ENCODE measurements at places on chromosomes 3 and 15.
A peak's percentile ranks its signal among the peaks of the same experiment; 100 is the strongest.

GRCh38 chr3:102532901-102533300 is 98.1 kb downstream of the ZPLD1 start:
- H3K27ac ChIP-seq = no peak overlapping the region
- peaks cover 4% of the 10 kb centered on the region for H3K27me3 ChIP-seq
- H3K4me3 ChIP-seq = no peak overlapping the region
- H3K36me3 ChIP-seq = no peaks in the 10 kb centered on the region
- H3K4me1 ChIP-seq = no peaks in the 10 kb centered on the region

GRCh38 chr3:172914854-172915253 is 164.3 kb downstream of the ECT2 start:
- H3K27me3 ChIP-seq = peaks cover 2% of the 10 kb centered on the region
- no peaks in the 10 kb centered on the region for H3K36me3 ChIP-seq
- H3K27ac ChIP-seq = no peak overlapping the region
- no peaks in the 10 kb centered on the region for H3K4me1 ChIP-seq
- DNase-seq = no peak

- H3K27ac ChIP-seq = no peak overlapping the region
- H3K4me1 ChIP-seq = peaks cover 9% of the 10 kb centered on the region
- no peaks in the 10 kb centered on the region for H3K27me3 ChIP-seq
- H3K36me3 ChIP-seq = no peaks in the 10 kb centered on the region
- DNase-seq = no peak
Observed at GRCh38 chr3:189827108-189827507, 195.9 kb downstream of the TP63 start.

GRCh38 chr15:64928626-64929220 is 17.0 kb downstream of the ANKDD1A start:
- H3K4me1 ChIP-seq = no peaks in the 10 kb centered on the region
- no peaks in the 10 kb centered on the region for H3K27me3 ChIP-seq
- H3K27ac ChIP-seq = no peak overlapping the region
- DNase-seq = no peak

GRCh38 chr3:120864541-120864940 is 43.5 kb upstream of the STXBP5L start:
- H3K4me3 ChIP-seq = no peak overlapping the region
- H3K4me1 ChIP-seq = no peaks in the 10 kb centered on the region

- H3K4me1 ChIP-seq = no peaks in the 10 kb centered on the region
- H3K27me3 ChIP-seq = no peaks in the 10 kb centered on the region
- no peak for DNase-seq
- no peaks in the 10 kb centered on the region for H3K36me3 ChIP-seq
Observed at GRCh38 chr15:40477642-40478327, 7.0 kb downstream of the CHST14 start.

GRCh38 chr3:46495901-46496456 is 1.8 kb upstream of the RTP3 start:
- no peak overlapping the region for H3K4me3 ChIP-seq
- peak overlapping the region; percentile 53 for H3K27ac ChIP-seq
- peak; percentile 90 for DNase-seq

DNA sequence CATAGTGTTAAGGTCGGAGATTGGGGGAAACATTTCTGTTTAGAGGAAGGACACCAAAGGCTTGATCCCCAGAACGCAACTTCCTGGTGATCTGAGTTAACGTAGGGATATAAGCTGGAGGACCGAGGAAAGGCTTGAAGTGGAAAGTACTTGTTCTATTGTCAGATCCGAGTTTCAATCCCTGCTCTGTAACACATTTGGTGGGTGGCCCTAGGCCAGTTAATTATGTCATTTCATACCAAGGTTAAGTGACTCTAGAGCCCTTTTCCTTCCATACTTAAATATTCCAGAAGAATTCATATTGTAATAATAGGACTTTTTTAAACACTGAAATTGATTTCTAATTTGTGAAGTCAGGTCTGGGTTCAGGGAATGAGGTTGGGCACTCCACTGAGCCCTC is 80.9 kb downstream of the RPLP1 start:
- peak; percentile 28 for DNase-seq
- no peaks in the 10 kb centered on the region for H3K27me3 ChIP-seq
- H3K36me3 ChIP-seq = no peaks in the 10 kb centered on the region

- no peak for DNase-seq
- no peaks in the 10 kb centered on the region for H3K36me3 ChIP-seq
- H3K4me1 ChIP-seq = no peaks in the 10 kb centered on the region
- peaks cover 95% of the 10 kb centered on the region for H3K27me3 ChIP-seq
- no peak overlapping the region for H3K4me3 ChIP-seq
Observed at GRCh38 chr3:181717549-181718171, 5.9 kb downstream of the SOX2 start.

DNA sequence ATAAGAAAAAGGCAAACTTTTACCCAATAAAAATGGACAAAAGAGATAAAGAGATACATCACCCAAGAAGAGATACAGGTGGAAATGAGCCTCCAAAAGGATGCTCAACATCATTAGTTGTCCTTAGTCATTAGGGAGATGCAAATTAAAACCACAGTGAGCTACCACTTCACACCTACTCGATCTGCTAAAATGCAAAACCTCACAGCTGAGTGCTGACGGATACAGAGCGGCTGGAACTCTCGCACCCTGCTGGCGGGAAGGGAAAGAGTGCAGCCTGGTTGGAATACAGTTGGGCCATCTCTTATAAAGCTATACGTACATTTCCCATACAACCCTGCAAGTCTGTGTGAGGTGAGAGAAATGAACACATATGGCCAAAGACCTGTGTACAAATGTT is 78.5 kb upstream of the PRR20G start:
- peaks cover 20% of the 10 kb centered on the region for H3K27me3 ChIP-seq
- H3K27ac ChIP-seq = no peak overlapping the region
- DNase-seq = no peak
- H3K4me3 ChIP-seq = no peak overlapping the region
- H3K4me1 ChIP-seq = no peaks in the 10 kb centered on the region
- H3K36me3 ChIP-seq = no peaks in the 10 kb centered on the region

GRCh38 chr3:177321819-177322218 is 124.5 kb upstream of the TBL1XR1 start:
- H3K4me3 ChIP-seq = no peak overlapping the region
- DNase-seq = no peak
- H3K27ac ChIP-seq = no peak overlapping the region
- H3K27me3 ChIP-seq = no peaks in the 10 kb centered on the region

GRCh38 chr3:54773271-54773670 is 154.6 kb downstream of the LRTM1 start:
- H3K36me3 ChIP-seq = no peaks in the 10 kb centered on the region
- no peaks in the 10 kb centered on the region for H3K4me1 ChIP-seq
- 0 out of 2 replicates have a peak, but pooled peaks cover 19% of the 10 kb centered on the region for H3K27me3 ChIP-seq

GRCh38 chr3:72353236-72354128 is 494.8 kb downstream of the SHQ1 start:
- no peak overlapping the region for H3K4me3 ChIP-seq
- no peaks in the 10 kb centered on the region for H3K27me3 ChIP-seq
- peak; percentile 47 for DNase-seq
- H3K4me1 ChIP-seq = no peaks in the 10 kb centered on the region
- no peaks in the 10 kb centered on the region for H3K36me3 ChIP-seq
- no peak overlapping the region for H3K27ac ChIP-seq

GRCh38 chr15:41999290-42000285 is 21.3 kb downstream of the PLA2G4E start:
- peaks cover 37% of the 10 kb centered on the region for H3K27me3 ChIP-seq
- DNase-seq = no peak
- no peak overlapping the region for H3K27ac ChIP-seq

- DNase-seq = no peak
- peaks cover 18% of the 10 kb centered on the region for H3K4me1 ChIP-seq
- H3K36me3 ChIP-seq = no peaks in the 10 kb centered on the region
- no peak overlapping the region for H3K4me3 ChIP-seq
Observed at GRCh38 chr3:126931806-126932187, 51.1 kb upstream of the PLXNA1 start.

- peaks cover 20% of the 10 kb centered on the region for H3K4me1 ChIP-seq
- no peak overlapping the region for H3K27ac ChIP-seq
- no peak for DNase-seq
- H3K4me3 ChIP-seq = no peak overlapping the region
- H3K27me3 ChIP-seq = no peaks in the 10 kb centered on the region
Observed at GRCh38 chr3:45178183-45179023, 32.2 kb upstream of the CDCP1 start.

- H3K36me3 ChIP-seq = no peaks in the 10 kb centered on the region
- H3K4me3 ChIP-seq = no peak overlapping the region
- no peaks in the 10 kb centered on the region for H3K27me3 ChIP-seq
- H3K27ac ChIP-seq = no peak overlapping the region
Observed at GRCh38 chr15:70219256-70219895, 121.7 kb upstream of the TLE3 start.

DNA sequence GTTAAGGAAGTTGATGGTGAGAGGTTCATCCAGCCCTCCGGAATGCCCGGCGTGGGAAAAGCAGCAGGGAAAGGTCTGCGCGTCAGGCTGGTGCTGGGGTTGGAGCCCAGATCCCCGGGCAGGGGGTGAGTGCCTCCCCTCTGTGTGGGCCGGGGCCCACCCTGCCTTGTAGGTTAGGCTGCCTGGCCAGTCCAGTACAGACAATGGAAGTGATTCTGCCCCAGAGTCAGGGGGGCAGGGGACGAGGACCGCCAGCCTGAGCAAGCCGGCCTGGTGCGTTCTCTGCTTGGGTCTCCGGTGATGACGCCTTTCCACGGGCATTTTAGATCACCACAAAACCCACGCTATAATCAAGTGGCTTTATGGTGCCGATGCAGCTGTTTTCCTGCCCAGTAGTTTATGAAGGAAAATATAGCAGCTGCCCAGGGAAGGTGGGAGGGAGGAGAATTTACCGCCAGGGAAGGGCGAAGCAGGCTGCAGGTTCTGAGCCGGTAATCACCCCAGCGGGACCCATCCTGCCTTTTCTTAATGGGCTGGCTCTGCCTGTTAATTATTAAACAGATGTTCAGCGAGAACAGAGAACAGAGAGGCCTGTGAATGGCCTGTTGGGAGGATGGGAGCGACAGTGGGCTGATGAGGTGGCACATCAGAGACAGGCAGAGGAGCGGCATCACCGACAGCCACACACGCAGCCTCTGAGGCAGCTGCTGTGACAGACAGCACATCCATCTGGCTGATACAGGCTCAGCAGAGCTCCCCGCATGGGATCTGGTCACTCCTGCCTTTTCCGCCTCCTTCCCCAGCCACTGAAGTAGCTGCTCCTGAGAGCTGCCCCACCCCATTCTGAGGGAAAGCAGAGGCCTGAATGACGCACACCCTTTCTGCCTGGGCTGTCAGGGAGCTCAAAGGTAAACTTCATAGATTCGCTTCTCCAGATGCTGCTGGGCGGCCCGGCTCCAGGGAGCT is 35.2 kb downstream of the BDH1 start:
- no peaks in the 10 kb centered on the region for H3K27me3 ChIP-seq
- peaks cover 15% of the 10 kb centered on the region for H3K4me1 ChIP-seq
- H3K4me3 ChIP-seq = no peak overlapping the region
- H3K36me3 ChIP-seq = no peaks in the 10 kb centered on the region
- no peak overlapping the region for H3K27ac ChIP-seq
- DNase-seq = no peak

DNA sequence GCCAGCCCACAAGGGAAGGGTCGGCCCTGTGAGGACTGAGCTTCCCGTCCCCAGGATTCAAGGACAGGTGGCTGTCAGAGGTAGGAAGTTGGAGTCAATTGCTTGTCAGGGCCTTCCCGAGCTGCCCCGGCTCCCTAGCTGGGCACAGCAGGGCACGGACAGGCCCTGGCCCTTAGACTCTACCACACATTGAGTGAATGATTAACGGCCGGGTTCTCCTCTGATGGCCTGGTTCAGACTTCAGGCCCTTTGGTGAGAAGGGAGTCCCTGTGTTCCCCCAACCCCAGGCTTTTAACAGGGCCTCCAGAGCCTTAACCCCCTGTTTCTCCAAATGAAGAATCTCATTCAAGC is 16.4 kb upstream of the FGD5 start:
- H3K4me3 ChIP-seq = no peak overlapping the region
- peaks cover 9% of the 10 kb centered on the region for H3K27me3 ChIP-seq
- H3K36me3 ChIP-seq = no peaks in the 10 kb centered on the region
- DNase-seq = no peak
- no peaks in the 10 kb centered on the region for H3K4me1 ChIP-seq

DNA sequence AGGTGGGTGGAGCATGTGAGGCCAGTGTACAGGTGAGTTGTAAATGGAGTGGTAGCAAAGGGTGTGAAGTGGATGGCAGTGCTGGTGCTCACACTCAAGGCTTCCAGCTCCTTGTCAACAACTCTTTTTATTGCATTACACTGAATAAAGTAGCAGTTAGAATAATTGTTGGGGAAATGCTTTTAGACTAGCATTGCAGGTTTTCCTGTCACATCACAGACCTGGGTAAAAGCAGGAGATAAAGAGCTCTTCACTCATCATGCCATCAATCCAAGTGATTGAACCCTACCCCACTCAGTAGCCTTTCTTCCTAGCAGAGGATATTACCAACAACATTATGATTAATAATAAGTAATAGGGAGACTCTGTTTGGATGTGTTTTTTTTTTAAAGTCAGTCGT is 81.6 kb downstream of the CDIN1 start:
- 0 out of 2 replicates have a peak, but pooled peaks cover 4% of the 10 kb centered on the region for H3K36me3 ChIP-seq
- no peaks in the 10 kb centered on the region for H3K27me3 ChIP-seq
- DNase-seq = no peak
- H3K4me3 ChIP-seq = no peak overlapping the region

GRCh38 chr15:70406617-70407335 is 309.1 kb upstream of the TLE3 start:
- H3K4me3 ChIP-seq = no peak overlapping the region
- H3K36me3 ChIP-seq = no peaks in the 10 kb centered on the region
- DNase-seq = no peak

DNA sequence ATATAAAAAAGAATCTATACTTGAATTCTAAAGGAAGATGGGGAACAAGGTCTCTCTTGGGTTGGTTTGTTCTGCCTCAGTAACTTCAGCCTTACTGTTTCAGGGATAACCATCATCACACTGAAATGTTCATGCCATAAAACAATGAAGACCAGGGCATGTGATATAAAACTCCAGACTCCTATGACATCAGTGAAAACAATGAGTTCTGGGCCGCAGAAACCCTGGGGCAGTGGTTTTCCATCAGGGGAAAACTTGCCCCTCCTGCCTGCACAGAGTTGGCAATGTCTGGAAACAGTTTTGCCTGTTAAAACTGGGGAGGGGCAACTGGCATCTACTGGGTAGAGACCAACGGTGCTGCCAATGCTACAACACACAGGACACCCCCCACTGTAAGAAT is 46.8 kb downstream of the CA12 start:
- no peak for DNase-seq
- peaks cover 20% of the 10 kb centered on the region for H3K4me1 ChIP-seq
- no peak overlapping the region for H3K27ac ChIP-seq
- no peaks in the 10 kb centered on the region for H3K27me3 ChIP-seq
- H3K4me3 ChIP-seq = no peak overlapping the region

- no peak overlapping the region for H3K27ac ChIP-seq
- no peaks in the 10 kb centered on the region for H3K27me3 ChIP-seq
- H3K4me1 ChIP-seq = no peaks in the 10 kb centered on the region
- peak; percentile 32 for DNase-seq
- no peaks in the 10 kb centered on the region for H3K36me3 ChIP-seq
Observed at GRCh38 chr3:178419071-178419470, 117.2 kb upstream of the KCNMB2 start.

DNA sequence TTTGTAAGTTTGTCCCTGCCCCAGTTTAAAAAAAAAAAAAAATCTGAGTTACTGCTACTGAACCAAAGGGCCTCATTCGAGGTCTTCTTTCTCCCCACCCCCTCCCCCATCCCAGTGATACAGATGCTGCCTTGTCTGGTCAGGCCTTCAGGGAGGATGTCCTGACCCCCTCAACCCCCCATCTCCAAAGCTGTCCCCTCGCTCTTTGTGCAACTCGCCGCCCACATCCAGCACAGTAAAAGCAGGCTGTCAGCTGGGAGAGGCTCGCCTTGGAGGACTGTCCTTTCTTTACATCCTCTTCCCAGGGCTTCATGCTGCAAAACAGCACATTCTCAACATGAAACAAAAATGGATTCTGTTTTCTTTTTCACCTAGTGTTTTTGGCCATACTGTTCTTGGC is 133.4 kb downstream of the VGLL4 start:
- no peak overlapping the region for H3K4me3 ChIP-seq
- DNase-seq = no peak
- H3K27ac ChIP-seq = peak overlapping the region; percentile 82
- no peaks in the 10 kb centered on the region for H3K27me3 ChIP-seq
